ENCODE measurements at places on chromosomes 6 and 20. TPM values are rescaled to one million over a fixed set of nuclear protein-coding genes. Genes with fewer than 3 reads are reported as not detected.

The OR12D3 gene
- total RNA-seq, result not detected

DNA sequence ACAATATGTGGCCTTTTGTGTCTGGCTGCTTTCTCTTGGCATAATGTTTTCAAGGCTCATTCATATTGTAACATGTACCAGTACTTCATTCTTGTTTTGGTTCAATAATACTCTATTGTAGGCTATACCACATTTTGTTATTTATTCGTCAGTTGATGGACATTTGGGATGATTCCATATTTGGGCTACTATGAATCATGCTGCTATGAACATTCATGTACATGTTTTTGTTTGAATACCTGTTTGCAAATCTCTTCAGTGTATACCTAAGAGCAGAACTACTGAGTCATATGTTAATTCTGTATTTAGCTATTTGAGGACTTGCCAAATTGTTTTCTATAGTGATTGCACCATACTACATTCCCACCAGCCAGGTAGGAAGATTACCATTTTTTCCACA, 259.9 kb downstream of the GMPR start:
- DNase-seq, result no peak

DNA sequence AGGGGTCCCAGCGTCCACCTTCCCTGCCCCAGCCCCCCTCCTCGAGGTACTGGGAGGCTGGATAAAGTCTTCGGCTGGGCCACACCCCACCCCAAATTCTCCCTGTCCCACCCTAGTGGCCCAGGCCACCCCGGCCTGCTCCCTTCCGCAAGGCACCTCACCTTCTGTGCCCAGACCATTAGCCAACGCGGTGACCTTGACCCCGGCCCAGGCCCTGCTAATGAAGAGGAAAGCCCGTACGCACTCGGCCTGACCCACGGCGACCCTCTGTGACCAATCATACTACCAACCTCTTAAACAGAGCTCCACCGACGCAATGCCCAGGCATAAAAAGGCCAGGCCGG, 182 bp upstream of the OXT start:
- no peak for DNase-seq

DNA sequence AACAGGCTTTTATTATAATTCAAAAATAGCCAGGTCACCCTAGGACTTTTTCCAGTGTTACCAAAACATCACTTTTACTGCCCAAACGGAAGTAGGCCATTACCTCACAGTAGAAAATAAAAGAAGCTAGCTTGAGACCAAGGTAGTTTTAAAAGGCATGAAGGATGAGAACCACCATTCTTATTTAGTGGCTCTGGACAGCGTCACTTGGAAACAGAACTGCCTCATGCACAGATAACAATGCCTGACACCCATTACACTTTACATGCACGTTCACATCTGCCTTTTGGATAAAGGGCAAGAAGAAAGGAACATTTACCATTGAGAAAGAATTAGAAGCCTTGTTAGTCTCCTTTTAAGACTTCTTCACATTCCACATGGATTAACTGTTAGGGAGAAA, 1.9 kb upstream of the PAQR8 start:
- no peak for DNase-seq

DNA sequence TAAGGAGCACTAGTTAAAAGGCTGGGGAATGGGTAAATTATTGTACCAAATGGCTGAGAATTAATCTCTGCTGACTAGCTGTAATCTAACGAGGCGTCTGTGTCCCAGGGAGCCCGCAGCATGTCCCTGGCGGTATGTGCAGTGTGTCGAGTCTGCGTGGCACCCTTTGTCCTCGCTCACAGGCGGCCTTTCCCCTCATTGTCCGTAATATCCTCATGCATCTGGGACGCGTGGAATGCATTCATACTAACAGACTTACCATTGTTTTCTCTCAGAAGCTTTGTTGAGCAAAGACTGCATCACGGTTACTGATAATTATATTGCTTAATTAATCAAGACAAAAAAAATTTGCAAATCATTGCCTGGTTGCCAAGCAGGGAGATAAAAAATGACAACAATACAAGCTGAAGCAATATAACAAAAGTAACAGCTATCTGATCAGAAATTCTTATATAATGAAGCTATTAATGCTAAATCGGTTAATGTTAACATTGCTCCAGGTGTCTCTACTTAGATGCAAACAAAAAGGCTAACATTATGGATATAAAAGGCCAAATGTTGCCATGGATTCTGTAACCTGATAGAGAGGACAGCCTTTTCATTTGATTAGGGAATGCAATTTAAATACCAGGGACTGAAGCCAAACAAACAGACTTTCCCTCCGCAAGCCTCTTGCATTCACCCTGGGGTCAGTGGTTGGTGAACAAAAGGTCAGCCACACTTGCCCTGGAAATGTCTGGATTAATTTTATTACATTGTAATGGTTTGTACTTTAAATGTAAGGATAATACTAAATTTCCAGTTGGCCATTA, 124.8 kb downstream of the INSM1 start:
- no peak for DNase-seq

DNA sequence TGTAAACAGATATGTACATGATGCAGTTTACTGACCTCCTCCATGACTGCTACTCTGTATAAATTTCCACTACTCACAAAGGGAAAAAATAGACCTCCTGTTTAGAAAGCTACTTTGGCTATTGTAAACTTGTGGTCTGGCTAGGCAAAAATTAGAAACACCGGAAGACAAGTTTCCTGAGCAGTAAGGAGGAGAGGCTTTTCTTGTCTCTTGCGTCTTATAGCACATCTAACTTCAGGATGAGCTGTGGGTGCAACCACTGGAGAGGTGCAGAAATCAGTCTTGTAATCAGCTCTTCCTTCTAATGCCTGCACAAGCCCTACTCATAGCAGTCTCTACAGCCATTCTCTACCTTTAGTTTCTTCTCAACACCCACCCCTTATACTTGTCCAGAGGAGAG, 296.5 kb upstream of the SLC35B3 start:
- no peak for DNase-seq

The TOX2 gene
- 54.1 TPM for total RNA-seq

DNA sequence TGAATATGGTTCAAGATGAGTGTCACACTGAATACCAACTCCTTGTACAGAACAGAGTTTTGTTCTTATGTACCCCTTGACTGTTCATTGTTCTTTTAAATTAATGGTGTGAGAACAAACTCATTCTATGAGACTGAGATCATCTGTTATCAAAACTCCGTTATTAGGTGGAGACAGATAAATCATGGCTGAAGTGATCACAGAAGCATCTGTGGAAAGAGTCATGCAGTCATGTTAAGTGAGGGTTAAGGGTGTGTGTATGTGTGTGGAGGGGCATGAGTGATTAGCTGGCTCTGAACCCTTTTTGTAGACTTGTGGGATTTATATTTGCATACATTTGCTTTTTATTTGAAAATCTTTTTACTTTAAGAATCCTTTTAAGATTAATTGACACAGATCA, 24.7 kb downstream of the ADGRG6 start:
- DNase-seq, result no peak

DNA sequence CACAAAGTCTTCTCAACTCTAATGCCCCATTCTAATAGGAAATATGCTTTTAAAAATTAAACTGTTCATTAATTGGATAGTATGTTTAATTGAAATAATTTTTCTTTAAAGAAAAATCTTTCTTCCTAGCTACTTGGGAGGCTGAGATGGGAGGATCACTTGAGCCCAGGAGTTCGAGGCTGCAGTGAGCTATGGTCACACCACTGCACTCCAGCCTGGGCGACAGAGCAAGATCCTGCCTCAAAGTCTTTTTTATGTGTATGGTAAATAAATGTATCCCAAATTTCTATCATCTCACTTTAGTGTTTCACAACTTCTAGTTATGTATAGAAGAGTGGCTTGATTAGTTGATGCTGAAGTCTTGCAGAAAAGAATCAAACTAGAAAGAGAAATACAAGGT, 4.5 kb downstream of the DSE start:
- DNase-seq, result no peak

DNA sequence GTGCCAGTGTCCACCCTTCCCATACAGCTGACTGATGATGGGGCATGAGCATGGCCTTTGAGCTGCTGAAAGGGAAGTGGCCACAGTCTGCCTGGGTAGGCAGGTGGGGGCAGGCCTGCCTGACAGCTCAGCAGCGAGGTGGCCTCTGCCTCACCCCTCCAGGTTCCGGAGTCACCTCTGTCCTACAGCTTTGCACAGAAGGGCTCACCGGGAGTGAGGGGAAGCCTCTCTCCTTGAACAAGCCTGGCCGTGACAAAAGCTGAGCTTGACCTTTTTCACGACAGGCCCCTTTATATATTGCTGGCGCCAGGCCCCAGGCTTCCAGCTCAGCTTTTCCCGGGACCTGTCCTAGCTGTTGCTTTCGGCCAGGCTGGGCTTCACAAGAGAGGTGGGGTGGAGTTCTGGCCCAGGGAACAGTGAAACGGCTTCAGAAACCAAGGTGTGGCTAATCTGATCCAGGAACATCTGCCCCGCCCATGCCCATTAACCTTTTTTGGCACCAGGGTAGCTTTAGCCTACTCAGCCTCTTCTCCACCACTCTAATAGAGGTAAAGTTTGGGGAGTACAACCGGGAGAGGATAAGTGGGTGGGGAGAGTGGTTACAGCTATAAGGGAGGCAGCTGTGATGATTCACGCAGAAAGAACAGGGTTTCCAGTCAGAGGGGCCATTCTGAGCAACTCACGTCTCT, 42.9 kb downstream of the C6orf132 start:
- no peak for DNase-seq

- DNase-seq, result no peak
These were observed 47.6 kb upstream of the ADGRF4 start for GRCh38 chr6:47650553-47651432.

GRCh38 chr6:30087876-30088275, 12.3 kb upstream of the RNF39 start:
- no peak for DNase-seq
